Sigmoid colon (tissue), 7 donors: ENCODE measurements at places on chromosomes 16 and 17.

DNA sequence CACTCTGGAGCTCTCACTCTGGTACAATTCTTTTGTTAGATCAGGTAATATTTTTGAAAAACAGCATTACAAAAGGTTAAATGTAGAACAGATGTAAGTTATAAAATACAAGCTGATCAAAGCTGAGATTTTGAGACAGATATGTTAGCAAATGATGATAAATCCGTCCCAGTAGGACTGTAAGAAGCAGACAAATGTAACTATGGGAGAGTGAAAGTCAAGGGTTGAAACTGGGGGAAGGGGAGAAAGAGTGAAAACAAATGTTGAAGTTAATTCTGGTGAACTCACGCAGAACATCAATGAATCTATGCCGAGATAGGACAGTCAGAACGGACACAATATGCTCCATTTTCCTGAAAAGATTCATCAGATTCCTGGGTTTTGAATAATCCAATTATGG is 298.9 kb upstream of the IRX5 start:
- H3K36me3 ChIP-seq = no peaks in the 10 kb centered on the region
- no peak overlapping the region for H3K27ac ChIP-seq
- no peak for DNase-seq
- no peaks in the 10 kb centered on the region for H3K27me3 ChIP-seq
- H3K4me3 ChIP-seq = no peak overlapping the region

DNA sequence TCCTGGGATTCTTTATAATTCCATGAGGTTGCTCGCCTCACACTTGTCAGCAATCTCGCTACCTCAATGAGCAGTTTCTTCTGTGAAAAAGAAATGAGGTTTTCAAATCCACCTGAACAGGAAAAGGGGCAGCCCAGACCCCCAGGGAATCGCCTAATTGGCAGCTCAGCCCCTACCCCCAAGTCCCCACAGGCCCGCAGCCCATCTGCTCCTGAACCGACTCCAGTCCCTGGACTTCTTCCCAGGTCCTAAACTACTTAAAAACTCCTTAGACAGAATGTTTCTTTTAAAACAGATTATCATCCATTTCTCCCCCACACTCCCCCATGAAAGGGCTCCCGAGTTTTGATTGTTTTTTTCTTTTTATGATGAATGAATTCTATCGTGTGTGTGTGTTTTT is 89.8 kb downstream of the PMP22 start:
- H3K27ac ChIP-seq = no peak overlapping the region
- H3K36me3 ChIP-seq = no peaks in the 10 kb centered on the region
- no peak overlapping the region for H3K4me3 ChIP-seq
- H3K27me3 ChIP-seq = no peaks in the 10 kb centered on the region

GRCh38 chr16:85227084-85227945 is 115.0 kb upstream of the CIBAR2 start:
- H3K4me3 ChIP-seq = no peak overlapping the region
- H3K27me3 ChIP-seq = no peaks in the 10 kb centered on the region
- H3K27ac ChIP-seq = no peak overlapping the region
- no peaks in the 10 kb centered on the region for H3K36me3 ChIP-seq
- DNase-seq = peak; percentile 63

- peak overlapping the region; percentile 75 for H3K27ac ChIP-seq
- DNase-seq = no peak
- H3K4me3 ChIP-seq = peak overlapping the region; percentile 54
- H3K27me3 ChIP-seq = peaks cover 32% of the 10 kb centered on the region
- H3K4me1 ChIP-seq = no peaks in the 10 kb centered on the region
These were observed 1.4 kb upstream of the SPHK1 start for GRCh38 chr17:76382803-76383545.

GRCh38 chr16:72934636-72935403 is 113.1 kb downstream of the ZFHX3 start:
- DNase-seq = peak; percentile 74
- H3K4me3 ChIP-seq = no peak overlapping the region
- H3K27me3 ChIP-seq = no peaks in the 10 kb centered on the region
- H3K36me3 ChIP-seq = no peaks in the 10 kb centered on the region

GRCh38 chr17:73255671-73256181 is 6.0 kb downstream of the CPSF4L start:
- no peaks in the 10 kb centered on the region for H3K27me3 ChIP-seq
- H3K27ac ChIP-seq = peak overlapping the region; percentile 4
- DNase-seq = no peak

- H3K4me1 ChIP-seq = peaks cover 56% of the 10 kb centered on the region
- H3K27ac ChIP-seq = no peak overlapping the region
- H3K4me3 ChIP-seq = no peak overlapping the region
- H3K36me3 ChIP-seq = no peaks in the 10 kb centered on the region
- no peak for DNase-seq
- H3K27me3 ChIP-seq = no peaks in the 10 kb centered on the region
These were observed 9.9 kb downstream of the TNS4 start for GRCh38 chr17:40491486-40491885.

DNA sequence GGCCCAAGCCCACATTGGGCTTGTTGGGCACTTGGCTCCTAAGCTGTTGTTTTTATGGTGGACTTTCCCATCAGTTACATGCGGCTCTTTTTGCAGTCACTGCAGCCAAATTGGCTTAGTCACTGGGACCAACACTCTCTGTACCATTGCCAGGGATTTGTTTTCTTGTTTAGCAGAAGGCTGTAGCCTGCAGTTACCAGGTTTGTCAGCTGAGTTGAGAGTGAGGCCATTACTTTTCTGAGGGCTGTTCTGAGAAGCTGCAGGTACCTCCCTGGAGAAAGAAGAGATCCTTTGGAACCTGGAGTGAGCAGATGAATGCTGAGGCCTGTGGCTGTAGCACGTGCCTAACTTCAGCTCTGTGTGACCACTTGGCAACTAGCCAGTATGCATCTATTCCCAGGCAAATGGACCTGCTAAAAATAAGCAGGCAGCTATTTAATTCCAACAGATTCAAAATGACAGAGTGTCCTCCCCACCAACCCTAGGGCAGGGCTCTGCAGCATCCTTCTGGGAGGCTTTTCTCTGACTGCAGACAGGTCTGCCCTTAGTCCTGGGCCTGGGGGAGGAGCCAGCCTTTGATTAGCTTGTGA is 12.9 kb downstream of the AKAP1 start:
- no peaks in the 10 kb centered on the region for H3K27me3 ChIP-seq
- H3K27ac ChIP-seq = peak overlapping the region; percentile 98
- no peak overlapping the region for H3K4me3 ChIP-seq
- DNase-seq = peak; percentile 86
- no peaks in the 10 kb centered on the region for H3K36me3 ChIP-seq

DNA sequence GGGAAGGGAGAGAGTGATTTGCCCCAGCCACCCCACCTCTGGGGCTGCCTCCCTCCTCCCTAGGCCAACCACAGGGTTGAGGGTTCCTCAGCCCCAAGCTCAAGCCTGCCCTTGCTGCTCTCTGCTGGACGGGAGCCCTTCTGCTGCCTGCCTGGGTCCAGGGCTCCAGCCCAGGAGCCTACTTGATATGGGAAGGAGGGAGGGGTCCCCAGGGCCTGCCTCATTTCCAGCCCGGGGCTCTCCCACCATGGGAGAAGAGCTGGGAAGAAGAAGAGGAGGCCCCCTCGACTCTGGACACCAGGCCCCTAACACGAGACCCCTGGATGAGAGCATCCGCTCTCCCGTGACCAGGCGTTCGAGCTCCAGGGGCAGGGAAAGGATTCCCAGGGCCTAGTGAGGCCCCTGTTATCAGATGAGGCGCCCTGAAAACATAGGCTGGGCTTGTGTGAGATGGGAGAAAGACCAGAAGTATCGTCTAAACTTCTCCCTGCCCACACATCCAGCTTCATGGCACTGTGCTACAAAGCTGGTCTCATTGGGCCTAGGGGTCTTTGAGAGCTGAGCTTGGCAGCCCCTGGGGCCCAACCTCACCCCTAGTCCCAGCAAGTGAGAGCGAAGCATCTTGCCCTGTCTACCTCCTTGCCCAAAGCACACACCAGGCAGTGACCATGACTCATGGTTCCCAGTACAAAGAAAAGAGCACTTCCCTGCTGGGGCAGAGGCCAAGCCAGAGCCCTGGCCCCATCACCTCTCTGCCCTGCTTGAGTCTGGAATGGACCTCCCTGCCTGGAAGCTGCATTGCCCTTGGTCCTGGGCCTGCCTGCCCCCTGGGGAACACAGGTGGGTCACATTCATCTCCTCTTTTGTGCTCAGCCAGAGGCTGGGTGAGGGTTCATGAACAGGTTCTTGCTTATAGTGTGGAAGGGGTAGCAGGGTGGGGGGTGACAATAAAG is 987 bp downstream of the SLC16A5 start:
- H3K4me1 ChIP-seq = peaks cover 36% of the 10 kb centered on the region
- H3K27me3 ChIP-seq = no peaks in the 10 kb centered on the region
- peak overlapping the region; percentile 46 for H3K4me3 ChIP-seq
- peak overlapping the region; percentile 63 for H3K27ac ChIP-seq

DNA sequence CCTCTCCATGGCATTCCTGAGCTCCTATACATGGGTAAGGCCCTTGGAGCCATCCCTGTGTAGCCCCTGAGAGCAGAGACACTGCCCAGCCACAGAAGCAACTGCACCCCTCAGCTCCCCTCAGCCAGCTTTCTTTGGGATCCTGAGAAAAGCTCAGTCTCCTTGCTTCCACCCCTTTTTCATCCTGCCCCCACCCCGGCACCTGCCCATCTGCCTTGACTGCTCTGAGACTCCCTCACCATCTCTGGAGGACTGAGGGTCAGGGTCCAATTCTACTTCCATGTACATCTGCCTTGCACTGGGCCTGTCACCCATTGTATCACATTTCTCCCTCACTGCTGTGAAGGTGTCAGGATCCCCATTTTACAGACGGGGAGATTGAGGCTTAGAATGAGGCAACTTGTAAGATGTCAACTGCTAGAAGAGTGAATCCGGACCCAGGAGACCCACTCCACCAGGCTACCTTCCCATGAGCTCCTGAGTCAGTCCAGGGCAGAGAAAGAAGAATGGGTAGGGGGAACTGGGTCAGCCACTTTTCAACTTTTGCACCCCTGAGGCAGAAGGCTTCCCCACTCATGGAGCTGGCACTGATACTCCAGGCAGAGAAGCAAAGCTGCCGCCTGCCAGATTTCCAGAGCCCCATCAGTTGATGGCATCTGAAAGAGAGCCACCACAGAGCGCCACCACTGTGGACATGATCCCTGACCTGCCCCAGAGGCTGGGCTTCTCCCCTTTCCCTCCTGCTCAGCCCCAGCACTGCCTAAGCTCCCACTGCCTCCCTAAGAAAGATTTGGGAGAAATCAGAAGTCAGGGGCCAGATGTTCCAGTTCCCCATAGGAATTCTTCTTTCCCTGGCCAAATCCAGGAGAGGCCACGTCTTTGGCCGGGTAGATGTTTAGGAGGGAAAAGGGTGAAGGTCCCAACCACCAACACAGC is 135.4 kb downstream of the TMEM132E start:
- H3K27me3 ChIP-seq = no peaks in the 10 kb centered on the region
- H3K4me3 ChIP-seq = no peak overlapping the region
- no peaks in the 10 kb centered on the region for H3K36me3 ChIP-seq
- no peak overlapping the region for H3K27ac ChIP-seq
- DNase-seq = no peak

DNA sequence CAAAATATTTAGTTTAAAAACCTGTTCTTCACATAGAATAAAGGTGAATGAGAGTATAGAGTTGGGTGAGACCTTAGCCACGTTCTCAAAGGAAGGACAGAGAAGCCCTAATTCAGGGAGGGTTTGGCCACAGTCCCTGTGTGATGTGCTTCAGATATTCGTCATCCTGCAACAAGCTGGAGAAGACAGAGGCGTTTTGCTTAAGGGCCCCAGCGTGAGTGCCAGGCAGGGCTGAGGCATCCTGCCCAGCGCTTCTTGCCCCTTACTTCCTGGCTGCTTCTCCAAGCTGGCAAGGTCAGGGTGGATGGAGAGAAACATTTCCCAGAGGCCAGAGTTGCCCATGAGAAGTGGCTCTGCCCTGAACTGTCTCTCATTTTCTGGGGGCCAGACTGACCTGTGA is 46.9 kb downstream of the AXIN2 start:
- H3K4me1 ChIP-seq = peaks cover 28% of the 10 kb centered on the region
- DNase-seq = peak; percentile 73
- no peak overlapping the region for H3K4me3 ChIP-seq
- no peaks in the 10 kb centered on the region for H3K27me3 ChIP-seq
- H3K27ac ChIP-seq = peak overlapping the region; percentile 88
- H3K36me3 ChIP-seq = no peaks in the 10 kb centered on the region

DNA sequence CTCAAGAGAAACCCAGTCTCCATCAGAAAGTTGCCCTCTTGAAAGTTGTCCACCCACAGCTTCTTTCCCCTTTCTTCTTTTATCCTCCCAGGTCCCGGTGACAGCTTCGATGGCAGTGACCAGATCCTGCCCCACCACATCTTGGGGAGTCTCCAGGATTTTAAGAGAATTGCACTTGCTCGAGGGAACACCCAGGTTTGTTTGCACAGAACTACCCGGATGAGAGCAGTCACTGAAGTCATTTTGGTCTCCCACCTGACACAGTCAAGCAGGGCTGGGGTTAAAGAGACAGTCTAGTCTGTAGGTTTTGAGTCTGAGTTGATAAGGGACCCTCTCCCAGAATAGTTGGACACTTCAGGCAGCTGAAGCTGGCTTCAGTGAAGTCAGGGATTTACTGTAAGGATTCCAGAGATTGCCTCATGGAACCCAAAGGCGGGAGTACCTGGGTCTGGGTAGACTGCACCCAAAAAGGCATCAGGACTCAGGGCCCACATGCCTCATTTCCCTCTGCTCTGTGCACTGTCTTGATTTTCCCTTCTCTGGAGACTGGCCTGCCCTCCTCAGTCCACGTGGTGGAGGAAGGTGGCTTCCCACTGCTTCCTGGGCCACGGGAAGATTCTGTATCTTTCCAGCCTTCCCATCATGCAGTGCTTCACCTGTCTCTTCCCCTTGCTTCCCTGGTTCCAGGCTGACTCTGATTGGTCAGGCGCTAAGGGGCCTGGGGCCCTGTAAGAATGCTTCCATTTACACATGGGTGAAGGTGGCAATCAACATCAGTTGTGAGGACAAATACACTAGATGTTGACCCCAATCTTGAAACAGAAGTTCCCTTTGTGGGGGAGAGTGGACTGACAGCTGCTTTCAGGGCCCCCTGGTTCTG is 9.5 kb downstream of the MYCBPAP start:
- no peak overlapping the region for H3K27ac ChIP-seq
- no peak overlapping the region for H3K4me3 ChIP-seq
- H3K27me3 ChIP-seq = no peaks in the 10 kb centered on the region
- no peak for DNase-seq

GRCh38 chr17:32155896-32156295 is 13.6 kb downstream of the RHOT1 start:
- H3K27ac ChIP-seq = no peak overlapping the region
- no peaks in the 10 kb centered on the region for H3K4me1 ChIP-seq

DNA sequence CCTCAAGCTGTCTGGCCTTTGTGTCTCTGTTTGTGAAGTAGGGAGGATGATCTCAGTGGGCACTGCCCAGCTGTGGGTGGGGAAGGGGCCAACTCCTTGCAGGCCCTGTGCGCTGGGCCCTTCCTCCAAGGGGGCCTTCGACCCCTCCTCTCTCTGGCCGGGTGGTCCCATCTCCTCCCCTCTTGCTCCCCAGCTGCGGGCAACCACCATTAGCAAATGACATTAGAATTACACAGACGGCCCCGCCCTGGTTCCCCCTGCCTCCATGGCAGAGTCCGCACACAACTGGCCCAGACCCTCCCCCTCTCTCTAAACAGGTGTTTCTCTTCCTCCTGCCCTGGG is 2.5 kb upstream of the SLC6A4 start:
- H3K27me3 ChIP-seq = peaks cover 66% of the 10 kb centered on the region
- H3K4me3 ChIP-seq = no peak overlapping the region
- H3K4me1 ChIP-seq = peaks cover 33% of the 10 kb centered on the region

- no peak overlapping the region for H3K4me3 ChIP-seq
- DNase-seq = no peak
- H3K4me1 ChIP-seq = no peaks in the 10 kb centered on the region
- peaks cover 91% of the 10 kb centered on the region for H3K36me3 ChIP-seq
These were observed 15.5 kb downstream of the TK2 start for GRCh38 chr16:66534376-66534799.
